ENCODE measurements at places on chromosomes 12 and 14.

DNA sequence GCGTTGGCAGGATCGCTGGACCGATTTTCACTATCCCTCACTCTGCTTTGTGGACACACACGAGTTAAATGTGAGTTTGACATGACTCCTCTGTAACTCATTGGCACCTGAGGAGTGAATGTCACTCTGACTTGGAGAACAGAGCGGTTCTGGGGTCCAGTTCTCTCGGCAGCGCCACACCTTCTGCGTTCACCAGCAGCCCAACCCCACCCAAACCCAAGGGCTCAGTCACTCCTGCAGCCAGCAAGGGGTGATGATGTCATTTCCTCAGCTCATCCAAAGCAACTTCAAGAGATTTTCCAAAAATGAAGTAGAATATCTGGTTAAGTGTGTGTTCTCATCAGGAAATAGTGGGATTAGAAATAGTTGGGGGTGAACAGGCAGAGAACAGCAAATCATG is 36.3 kb downstream of the ADGRD1 start:
- no peak for DNase-seq

- no peak for DNase-seq
These were observed 42.7 kb upstream of the GPR132 start for GRCh38 chr14:105107781-105108515.

- DNase-seq: peak; percentile 15
These were observed 6.0 kb upstream of the MANSC4 start for GRCh38 chr12:27785882-27786570.

DNA sequence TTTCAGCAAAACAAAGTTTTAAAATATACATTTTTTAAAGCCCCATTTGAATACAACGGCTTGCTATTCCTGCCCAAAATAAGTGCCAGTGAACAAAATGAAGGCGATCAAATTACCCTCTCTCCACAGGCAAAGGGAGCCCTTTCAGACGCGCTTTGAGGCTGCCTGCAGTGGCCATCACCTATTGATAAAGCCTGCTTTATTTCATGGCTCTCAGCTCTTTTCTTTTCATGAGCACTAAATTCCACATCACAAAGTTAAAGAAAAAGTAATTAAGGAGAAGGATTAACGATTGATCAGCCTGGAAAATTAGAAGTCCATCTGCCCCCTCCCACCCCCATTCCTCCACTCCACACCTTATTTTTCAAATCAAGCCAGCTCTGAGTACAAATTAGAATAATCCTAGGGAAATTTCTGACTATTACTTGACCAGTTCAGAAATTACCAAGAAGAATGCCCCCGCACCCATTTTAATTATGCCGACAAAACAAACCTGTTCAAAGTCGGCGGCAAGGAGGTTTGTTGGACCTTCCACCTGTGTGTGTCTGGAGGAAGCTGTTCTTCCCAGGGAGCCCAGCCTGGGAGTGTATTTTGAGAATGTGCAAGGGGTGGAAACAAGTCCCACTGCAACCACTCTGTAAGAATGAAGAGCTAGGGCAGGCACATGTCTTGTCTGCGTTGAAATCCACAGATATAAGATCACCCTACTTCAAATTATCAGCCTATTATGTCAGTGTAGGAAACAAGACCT is 64.2 kb upstream of the RIC8B start:
- DNase-seq: no peak

DNA sequence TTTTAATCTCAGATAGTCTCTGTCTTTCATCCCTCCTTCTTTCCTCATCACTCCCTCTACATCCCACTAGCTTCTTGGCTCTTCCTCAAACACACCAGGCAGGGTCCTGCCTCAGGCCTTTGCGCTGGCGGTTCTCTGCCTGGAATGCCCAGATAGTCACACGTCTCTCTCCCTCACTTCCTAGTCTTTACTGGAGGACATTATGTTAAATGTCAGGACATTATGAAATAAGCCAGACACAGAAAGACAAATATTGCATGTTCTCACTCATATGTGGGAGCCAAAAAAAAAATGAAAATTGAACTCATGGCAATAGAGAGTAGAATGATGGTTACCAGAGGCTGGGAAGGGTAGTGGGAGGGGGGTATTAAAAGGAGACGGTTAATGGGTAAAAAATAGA is 442.0 kb downstream of the MED13L start:
- no peak for DNase-seq

DNA sequence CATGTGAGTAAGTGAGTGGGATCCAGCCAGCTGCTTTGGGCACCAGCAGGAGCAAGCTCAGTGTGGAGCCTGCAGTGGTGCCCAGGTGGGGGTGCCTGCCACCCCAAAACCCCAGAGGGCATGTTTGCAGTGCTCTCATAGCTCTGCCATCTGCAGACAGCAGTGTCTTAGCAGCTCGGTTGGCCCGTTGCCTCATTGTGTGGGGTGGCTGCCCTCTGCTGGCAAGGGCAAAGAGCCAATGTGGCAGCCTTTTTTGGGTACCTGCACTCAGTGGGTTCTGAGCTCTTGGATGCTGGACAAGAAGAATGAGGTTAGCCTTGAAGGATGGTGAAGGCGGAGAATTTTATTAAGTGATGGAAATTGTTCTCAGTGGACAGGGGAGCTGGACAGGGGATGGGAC is 52.3 kb downstream of the NEUROD4 start:
- DNase-seq: peak; percentile 12

DNA sequence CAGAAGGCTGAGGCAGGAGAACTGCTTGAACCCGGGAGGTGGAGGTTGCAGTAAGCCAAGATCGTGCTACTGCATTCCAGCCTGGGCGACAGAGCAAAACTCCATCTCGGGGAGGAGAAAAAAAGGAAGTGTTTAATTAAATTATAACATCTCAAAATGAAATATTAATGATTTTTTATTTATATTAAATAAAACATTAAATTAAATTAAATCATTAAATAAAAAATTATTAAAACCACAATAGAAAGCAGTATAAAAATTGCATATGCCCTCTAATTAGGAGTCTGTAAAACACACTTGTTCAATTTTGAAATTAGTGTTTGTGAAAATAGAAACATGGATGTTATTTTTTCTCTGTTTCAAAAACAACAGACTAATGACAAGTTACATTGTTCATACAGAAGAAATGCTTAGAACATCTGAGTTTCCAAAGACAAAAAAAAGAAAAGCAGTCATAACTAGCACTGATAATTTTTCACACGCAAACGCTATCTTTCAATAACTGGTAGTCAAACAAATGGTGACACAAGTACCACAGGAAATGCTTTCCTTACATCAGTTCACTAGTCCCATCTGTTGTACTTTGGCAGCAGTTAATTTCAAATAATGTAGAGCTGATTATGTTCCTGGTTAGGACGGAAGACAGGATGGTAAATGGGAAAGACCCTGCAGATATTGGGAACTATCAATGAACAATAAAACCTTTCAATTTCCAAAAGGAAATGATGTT is 54.9 kb downstream of the HECTD4 start:
- no peak for DNase-seq

- no peak for DNase-seq
These were observed 26.1 kb downstream of the DTX1 start for GRCh38 chr12:113082486-113083148.

DNA sequence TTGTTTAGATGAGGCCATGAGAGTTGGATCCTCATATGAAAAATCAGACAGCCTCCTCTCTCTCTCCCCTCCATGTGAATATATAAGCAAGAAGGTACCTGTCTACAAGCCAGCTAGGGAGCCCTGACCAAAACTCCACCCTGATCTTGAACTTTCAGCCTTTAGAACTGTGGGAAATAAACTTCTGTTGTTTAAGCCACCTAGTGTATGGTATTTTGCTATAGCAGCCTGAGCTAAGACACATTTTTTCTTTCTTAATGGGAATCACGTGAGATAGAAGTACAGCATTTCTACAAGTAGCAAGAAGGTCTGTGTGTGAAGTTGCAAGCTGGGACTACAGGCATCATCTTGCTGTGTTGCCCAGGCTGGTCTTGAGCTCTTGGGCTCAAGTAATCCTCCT is 16.3 kb upstream of the ABHD12B start:
- peak; percentile 8 for DNase-seq

GRCh38 chr14:82855912-82856391 is 1322.3 kb upstream of the SEL1L start:
- peak; percentile 2 for DNase-seq

- DNase-seq: no peak
These were observed 206.5 kb downstream of the BCAT1 start for GRCh38 chr12:24742378-24742777.

DNA sequence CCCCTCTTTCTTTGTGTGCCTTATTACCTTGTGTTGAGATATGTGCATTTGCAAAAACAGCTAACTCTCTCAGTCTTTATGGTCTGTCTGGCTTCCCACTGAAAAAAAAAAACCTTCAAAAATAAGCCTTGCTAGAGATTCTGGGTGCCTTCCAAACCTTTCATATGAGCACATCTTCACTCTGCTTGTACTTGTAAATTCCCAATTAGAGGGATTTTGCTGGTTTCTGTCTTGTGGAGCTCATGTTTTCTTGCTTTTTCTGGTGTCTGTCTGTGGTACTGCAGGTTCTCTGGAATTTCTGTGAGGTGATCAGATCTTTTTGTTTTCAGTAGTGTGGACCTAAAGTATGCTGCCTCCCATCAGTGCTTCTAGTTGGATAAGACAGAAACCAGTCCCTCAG is 100.1 kb downstream of the PIK3C2G start:
- no peak for DNase-seq

GRCh38 chr12:59500335-59500734 is 95.5 kb upstream of the SLC16A7 start:
- no peak for DNase-seq

- DNase-seq: no peak
These were observed 59.3 kb upstream of the SCAF11 start for GRCh38 chr12:46049665-46050064.

DNA sequence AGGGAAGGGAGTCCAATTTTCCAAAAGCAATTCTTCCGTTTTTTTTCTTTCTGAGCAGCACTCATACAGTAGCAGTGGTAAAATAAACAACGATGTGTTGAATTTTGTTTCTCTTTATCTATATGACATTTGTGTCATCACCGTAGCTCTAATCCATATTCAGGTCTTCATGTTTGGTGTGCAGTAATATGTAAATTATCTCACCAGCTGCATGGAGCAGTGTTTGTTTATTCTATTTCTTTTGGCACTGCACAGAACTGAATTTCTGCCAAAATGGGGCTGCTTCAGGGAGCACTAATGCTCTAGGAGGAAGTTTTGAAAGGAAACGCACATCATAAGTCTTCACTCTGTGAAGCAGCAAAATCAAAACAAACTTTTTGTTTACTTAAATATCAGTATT is 130.0 kb upstream of the NPAS3 start:
- peak; percentile 22 for DNase-seq

DNA sequence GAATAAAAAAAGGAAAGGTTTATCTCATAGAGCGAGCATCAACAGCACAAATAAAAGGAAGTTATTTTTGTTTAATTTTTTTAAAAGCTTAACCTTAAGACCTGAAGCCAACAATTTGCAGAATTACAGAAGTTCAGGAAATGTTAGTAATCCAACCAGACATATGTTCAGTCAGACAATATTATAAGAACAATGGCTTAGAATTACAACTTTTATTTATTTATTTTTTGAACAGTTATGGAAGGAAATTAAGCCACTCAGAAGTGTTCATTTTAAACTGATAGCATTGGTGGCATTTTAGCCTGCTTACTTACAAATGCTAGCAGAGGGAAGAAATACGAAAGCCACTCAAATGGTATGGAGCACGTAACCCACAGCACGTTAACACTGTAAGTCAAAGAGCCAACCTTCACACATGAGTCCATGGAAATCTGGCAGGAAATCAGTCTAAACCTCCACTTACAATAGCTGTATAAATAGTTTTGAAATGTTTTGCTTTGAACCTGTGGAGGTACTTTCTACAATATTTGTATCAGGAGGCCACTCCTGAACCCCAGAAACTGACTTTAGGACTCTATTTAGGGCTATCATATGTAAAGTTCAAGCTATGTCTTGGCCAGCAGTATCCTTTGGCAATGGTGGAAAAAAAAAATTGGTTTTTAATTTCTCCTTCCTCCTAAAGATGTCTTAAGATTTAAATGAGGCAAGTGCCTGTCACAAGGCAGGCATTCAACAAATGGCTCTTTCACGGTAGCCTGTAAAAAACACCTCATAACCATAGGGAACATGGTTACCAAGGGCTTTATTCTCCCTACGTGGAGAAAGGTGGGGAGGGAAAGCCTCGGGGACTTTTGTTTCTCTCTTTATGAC is 102.3 kb downstream of the ITPR2 start:
- DNase-seq: no peak

DNA sequence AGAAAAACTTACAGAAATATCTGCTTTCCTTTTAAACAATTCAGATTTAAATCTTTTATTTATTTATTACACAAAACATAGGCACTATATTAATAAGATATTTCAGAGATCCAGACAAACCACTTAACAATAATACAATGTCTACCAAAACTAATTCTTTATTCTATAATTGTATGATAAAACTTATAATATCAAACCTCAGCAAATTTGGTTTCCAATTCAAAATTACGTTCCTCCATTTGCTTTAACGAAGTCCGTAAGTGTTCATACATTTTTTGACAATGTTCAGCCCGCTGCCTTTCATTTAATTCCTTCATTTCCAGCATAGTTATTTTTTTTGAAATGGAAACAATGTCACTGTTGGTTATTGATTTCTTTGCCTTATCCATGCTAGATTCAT is 48.3 kb downstream of the CEP290 start:
- DNase-seq: no peak

DNA sequence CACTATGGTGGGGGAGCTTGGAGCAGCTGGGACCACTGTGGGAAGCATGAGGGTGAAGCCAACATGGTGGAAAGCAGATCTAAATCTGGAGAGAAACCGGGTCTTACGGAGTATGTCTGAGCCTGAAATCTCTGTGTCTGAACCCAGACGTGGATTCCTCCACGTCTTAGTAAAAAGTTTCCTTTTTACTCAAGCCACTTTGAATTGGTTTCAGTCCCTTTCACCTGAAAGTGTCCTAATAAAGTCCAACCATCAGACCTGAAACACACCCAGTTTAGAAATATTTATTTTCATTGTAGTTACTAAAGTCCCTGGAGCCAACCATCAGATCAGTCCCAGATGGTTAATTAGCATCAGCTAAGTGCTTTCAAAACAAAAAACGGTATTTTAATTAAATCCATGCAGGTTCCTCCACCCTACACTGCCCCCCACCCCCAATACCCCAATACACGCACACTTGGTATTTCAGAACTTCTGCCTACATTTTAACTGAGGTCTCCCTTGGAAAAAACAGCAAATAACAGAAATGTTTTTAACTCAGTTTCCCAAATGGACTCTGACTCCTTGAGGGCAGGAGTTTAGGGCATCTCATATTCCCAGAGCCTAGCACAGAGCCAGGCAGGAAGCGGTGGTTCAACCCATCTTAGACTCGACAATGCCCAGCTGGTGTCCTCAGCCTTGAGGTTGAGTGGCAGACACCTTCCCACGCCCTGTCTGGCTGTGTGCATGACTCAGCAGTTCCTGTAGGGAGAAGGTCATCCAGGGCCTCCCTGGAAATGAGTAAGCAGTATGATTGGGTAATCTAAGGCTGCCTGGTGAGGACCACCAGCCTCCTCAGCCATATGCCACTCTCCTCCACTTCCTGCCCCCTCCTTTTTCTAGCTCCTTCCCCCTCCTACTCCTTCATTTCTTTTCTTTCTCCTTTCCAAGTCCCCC is 175.8 kb downstream of the TTC8 start:
- DNase-seq: peak; percentile 85

- no peak for DNase-seq
These were observed 8.1 kb upstream of the RIMKLB start for GRCh38 chr12:8689681-8690080.

- DNase-seq: no peak
These were observed 99.3 kb downstream of the TBX5 start for GRCh38 chr12:114306646-114307045.

- DNase-seq: no peak
These were observed 23.1 kb downstream of the ABCB9 start for GRCh38 chr12:122943196-122943595.

Data from LHCN-M2 (cell line).